Kidney tubule cell (primary cell): ENCODE measurements at places on chromosomes 4 and X.
A peak's percentile ranks its signal among the peaks of the same experiment; 100 is the strongest.

GRCh38 chrX:46236411-46236810 is 308.8 kb downstream of the ZNF674 start:
- no peak for DNase-seq

GRCh38 chrX:39679497-39680157 is 418.1 kb downstream of the BCOR start:
- DNase-seq, result no peak

- peak; percentile 57 for DNase-seq
Measured at GRCh38 chr4:168516841-168517240, 20.0 kb downstream of the PALLD start.

- no peak for DNase-seq
Measured at GRCh38 chrX:10107483-10107882, 49.3 kb upstream of the CLCN4 start.

GRCh38 chr4:73252001-73252400 is 6.6 kb downstream of the ANKRD17 start:
- no peak for DNase-seq

- no peak for DNase-seq
Measured at GRCh38 chrX:150182161-150182560, 181.0 kb upstream of the MAMLD1 start.

GRCh38 chr4:109738104-109738872 is 8.4 kb upstream of the PLA2G12A start:
- DNase-seq, result no peak

DNA sequence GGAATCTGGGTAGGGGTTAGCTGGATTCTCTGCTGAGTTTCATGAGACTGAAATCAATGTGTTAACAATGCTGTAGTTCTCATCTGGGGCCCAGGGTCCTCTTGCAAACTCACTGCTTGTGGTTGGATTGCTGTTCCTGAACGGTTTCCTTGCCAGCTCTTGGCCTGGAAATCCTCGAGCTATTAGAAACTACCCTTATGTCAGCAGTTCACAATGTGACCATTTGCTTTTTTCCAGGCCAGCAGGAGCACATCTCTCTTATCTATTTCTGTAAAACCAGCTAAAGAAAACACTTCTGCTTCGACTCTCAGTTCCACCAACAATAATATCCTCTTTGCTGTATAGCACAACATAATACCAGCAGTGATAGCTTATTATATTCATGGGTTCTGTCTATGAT is 140.1 kb upstream of the TRAM1L1 start:
- no peak for DNase-seq

GRCh38 chr4:36285784-36286480 is 4.5 kb downstream of the DTHD1 start:
- peak; percentile 79 for DNase-seq

- DNase-seq, result no peak
Measured at GRCh38 chrX:30005813-30006212, 209.6 kb upstream of the MAGEB2 start.

DNA sequence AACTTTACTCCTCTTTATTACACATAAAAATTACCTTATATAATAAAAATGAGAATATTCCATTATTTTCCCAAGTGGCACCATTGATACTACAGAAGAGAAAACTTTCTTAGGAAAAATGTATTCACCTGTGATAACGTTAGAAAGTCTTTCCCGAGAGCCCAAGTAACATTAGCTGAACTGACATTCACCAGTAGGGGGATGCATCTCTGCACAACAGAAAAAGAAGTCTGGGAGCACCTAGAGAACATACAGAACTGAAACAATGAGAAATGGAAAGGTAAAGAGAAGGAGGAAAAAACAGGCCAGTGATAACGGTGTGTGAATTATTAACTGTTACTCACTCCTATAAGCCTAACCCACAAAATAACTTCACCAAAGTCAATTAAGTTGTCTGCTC is 423.3 kb downstream of the CENPC start:
- peak; percentile 6 for DNase-seq

DNA sequence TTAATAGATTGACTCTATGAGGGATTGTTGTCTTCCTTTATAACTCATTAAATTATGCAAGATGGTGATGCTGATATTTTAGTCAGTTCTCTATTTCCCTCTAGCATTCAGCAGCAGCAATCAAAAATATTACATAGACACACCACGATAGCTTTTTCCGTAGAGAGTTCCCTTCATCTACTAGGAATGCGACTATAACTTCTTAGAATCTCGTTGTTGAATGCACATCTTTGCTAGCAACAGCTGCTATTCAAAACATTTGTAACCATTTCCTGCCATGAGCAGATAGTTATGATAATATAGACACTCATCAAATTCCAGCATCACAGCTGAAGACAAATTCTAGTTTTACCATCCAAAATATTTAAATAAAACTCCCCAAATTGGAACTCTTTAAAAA is 147.4 kb upstream of the FGF13 start:
- no peak for DNase-seq
